Mesothelial cell of epicardium (in vitro differentiated cells): ENCODE measurements at places on chromosomes 1 and 21. TPM values are rescaled to one million over a fixed set of nuclear protein-coding genes. Genes with fewer than 3 reads are reported as not detected.

DNA sequence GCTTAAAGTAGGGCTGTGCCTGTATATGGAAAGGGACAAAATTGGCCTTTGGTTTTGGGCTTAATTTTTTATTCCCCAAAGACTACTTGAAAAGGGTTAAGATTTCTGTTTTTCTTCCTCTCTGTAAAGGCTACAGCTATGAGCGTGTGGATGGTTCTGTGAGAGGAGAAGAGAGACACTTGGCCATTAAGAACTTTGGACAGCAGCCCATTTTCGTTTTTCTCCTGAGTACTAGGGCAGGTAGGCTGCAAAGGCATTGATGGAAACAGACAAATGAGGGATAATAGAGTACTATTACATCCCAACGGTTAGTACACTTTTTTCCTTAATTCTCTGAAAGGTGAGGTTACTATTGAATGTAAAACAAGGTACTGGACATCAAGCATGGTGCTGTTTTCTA, 29.6 kb downstream of the CHD1L start:
- H3K4me1 ChIP-seq: peaks cover 7% of the 10 kb centered on the region
- peaks cover 28% of the 10 kb centered on the region for H3K36me3 ChIP-seq
- H3K27me3 ChIP-seq: no peaks in the 10 kb centered on the region
- no peak overlapping the region for H3K4me3 ChIP-seq
- H3K27ac ChIP-seq: no peak overlapping the region

DNA sequence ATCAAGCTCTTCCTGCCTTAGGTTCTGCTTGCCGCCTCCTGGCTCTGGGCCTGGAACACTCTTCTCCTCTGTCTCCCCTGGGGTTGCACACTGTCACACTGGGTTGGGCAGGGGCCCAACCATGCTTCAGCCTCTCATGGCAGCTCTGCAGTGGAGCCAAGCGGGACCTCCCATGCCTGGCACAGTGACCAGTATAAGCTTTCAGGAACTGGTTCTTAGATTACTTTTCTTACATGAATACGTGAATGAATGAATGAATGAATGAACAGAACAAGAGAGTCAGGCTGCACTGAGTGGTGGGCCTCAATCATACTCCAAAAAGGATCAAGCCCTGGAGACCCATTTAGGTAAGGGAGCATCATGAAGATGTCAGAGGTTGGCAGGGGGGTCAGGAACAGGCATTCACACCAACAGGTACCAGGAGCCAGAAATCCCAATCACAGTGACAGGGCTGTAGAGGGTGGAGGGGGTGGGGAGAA, 30.8 kb upstream of the TMEM125 start:
- no peaks in the 10 kb centered on the region for H3K36me3 ChIP-seq
- DNase-seq: no peak
- H3K27me3 ChIP-seq: no peaks in the 10 kb centered on the region

DNA sequence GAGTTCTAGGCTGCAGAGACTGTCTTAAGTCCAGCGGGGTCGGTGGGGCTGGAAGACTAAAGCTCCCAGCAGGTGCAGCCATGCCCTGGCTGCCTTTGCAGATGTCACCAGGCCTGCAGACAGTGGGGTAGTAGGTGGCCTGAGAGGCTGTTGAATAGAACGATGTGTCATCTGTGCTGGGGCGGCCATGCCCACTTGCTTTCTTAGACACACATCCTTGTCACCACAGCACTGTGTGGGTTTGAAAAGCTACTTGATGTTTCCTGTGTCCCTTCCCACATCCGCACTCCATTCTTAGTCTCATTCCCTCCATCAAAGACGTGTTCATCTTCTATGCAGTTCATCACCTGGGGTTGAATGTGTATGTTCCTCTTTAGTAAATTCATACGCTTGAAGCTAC, 184.5 kb upstream of the TMEM51 start:
- peaks cover 22% of the 10 kb centered on the region for H3K36me3 ChIP-seq
- no peaks in the 10 kb centered on the region for H3K27me3 ChIP-seq
- H3K27ac ChIP-seq: peak overlapping the region; percentile 47
- H3K4me3 ChIP-seq: no peak overlapping the region

DNA sequence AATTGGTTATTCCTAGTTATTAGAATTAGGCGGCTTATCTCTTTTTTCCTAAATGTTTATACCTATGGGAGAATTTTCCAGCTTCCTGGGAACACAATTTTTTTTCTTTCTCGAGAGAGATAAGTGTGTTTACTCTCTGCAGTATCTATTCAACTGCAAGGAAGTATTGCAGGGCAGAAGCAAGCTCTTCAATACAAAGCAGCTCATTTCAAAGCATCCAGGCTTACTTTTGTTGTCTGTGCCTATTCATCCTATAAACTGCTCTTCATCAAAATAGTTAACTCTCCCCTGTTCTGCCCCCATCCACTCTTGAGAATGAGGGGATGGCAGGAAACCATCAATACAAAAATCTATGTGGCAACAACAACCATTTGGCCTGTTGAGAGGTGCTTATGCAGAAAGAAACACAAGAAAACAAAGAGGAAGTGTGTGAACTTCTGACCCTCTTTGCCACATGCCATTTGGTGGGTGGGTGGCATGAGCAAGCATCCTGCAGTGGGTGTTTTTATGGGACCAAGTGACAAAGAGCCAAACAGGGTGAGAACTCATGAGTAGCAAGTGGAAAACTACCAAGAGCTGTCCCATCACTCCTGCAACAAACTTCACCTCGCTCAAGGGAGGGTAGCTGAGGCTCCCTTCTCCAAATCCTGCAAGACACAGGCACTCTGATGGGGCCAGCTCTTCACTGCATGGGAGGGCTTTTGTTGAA, 50.6 kb upstream of the MRPS6 start:
- H3K4me3 ChIP-seq: no peak overlapping the region
- peaks cover 14% of the 10 kb centered on the region for H3K4me1 ChIP-seq
- no peaks in the 10 kb centered on the region for H3K27me3 ChIP-seq
- DNase-seq: no peak

GRCh38 chr1:206634365-206635079, 814 bp upstream of the DYRK3 start:
- H3K36me3 ChIP-seq: no peaks in the 10 kb centered on the region
- peak overlapping the region; percentile 71 for H3K4me3 ChIP-seq
- peaks cover 33% of the 10 kb centered on the region for H3K4me1 ChIP-seq
- peak overlapping the region; percentile 78 for H3K27ac ChIP-seq
- H3K27me3 ChIP-seq: peaks cover 39% of the 10 kb centered on the region

- no peak overlapping the region for H3K27ac ChIP-seq
- DNase-seq: no peak
- H3K27me3 ChIP-seq: peaks cover 18% of the 10 kb centered on the region
- H3K4me1 ChIP-seq: peaks cover 9% of the 10 kb centered on the region
- no peak overlapping the region for H3K4me3 ChIP-seq
Observed at GRCh38 chr1:53706356-53706755, 32.6 kb downstream of the GLIS1 start.

DNA sequence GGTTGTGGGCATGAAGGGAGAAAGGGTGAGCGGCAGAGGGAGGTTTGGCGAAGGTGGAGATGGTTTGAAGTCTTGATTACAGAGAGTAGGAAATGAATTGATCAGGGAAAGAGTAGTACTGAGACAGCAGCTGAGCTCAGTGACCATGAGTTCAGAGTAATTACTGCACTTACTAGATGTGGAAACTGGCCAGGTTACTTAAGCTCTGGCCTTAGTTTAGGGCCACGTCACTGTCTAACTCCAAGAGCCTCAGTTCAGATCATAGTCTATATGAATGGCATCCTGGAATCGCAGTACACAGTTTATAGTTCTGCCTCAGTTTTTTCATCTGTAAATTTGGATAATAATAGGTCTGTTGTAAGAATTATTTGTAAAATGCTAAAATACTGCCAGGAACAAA, 78.1 kb downstream of the KCTD3 start:
- no peak overlapping the region for H3K27ac ChIP-seq
- no peak for DNase-seq
- H3K4me3 ChIP-seq: no peak overlapping the region
- H3K27me3 ChIP-seq: peaks cover 6% of the 10 kb centered on the region

GRCh38 chr1:169363046-169363730, 4.4 kb downstream of the NME7 start:
- no peak overlapping the region for H3K27ac ChIP-seq
- DNase-seq: no peak
- peaks cover 11% of the 10 kb centered on the region for H3K4me1 ChIP-seq
- peaks cover 7% of the 10 kb centered on the region for H3K36me3 ChIP-seq
- H3K4me3 ChIP-seq: no peak overlapping the region

DNA sequence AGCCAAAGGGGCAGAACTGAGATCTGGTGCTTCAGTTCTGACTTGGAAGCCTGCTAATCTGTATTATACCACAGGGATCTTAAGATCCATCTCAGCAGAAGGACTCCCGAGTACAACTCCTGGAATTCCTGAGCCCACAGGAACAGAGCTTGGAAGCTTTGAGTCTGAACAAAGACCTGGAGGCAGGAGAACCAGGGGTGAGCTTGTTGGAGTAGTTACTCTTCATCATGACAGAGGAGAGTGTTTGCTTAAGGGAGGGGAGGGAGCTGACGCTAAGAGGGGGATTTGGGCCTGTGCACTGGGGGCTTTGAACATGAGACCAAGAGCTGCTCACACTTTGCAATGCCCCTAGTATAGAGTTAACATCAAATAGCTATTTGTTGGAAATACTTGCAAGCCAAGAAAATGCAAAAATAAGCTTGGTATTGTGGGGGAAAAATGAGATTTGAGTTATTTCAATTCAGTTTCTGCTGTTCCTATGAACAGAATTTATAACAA, 41.1 kb upstream of the TRABD2B start:
- no peak for DNase-seq
- no peaks in the 10 kb centered on the region for H3K36me3 ChIP-seq
- peaks cover 70% of the 10 kb centered on the region for H3K27me3 ChIP-seq
- peaks cover 40% of the 10 kb centered on the region for H3K4me1 ChIP-seq
- no peak overlapping the region for H3K27ac ChIP-seq

GRCh38 chr1:41980827-41981653, 62.3 kb upstream of the HIVEP3 start:
- H3K4me3 ChIP-seq: no peak overlapping the region
- H3K36me3 ChIP-seq: no peaks in the 10 kb centered on the region
- no peak for DNase-seq
- no peak overlapping the region for H3K27ac ChIP-seq
- no peaks in the 10 kb centered on the region for H3K27me3 ChIP-seq
- H3K4me1 ChIP-seq: no peaks in the 10 kb centered on the region

- no peak for DNase-seq
- peaks cover 29% of the 10 kb centered on the region for H3K4me1 ChIP-seq
- no peaks in the 10 kb centered on the region for H3K36me3 ChIP-seq
Observed at GRCh38 chr1:184669391-184669790, 85.3 kb downstream of the EDEM3 start.

DNA sequence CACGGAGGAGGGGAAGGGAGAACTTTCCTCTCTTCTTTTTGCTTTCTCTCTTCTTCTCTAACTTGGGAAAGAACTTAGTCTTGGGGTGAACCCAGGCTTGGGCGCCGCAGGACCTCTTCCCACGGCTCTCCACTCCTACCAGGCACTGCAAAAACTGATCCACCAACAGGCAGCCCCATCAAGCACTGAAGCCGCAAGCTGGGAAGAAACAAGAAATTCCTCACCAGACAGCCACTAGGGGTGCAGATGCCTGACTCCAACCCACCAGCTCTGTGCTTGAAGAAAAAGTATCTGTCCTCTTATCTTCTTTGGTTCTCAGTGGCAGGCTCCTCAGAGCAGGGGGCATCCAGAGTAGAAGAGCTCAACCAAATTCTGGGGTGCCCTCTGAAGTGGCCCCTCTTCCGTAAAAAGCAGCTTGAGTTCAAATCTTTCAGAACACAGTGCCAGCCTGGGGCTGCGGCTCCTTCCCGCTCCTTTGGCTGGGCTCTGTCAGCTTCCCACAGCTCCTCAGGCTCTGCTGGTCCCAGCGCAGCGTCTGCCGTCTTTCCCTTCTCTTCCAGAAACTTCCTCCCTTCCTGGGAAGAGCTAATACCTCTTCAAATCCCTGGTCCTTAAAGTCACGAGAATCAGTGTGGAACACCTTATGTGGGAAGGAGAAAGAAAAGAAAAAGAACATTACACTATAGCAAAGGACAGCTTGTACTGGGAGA, 2.4 kb downstream of the SLC41A1 start:
- no peaks in the 10 kb centered on the region for H3K27me3 ChIP-seq
- H3K36me3 ChIP-seq: peaks cover 21% of the 10 kb centered on the region
- H3K27ac ChIP-seq: no peak overlapping the region
- no peak for DNase-seq

DNA sequence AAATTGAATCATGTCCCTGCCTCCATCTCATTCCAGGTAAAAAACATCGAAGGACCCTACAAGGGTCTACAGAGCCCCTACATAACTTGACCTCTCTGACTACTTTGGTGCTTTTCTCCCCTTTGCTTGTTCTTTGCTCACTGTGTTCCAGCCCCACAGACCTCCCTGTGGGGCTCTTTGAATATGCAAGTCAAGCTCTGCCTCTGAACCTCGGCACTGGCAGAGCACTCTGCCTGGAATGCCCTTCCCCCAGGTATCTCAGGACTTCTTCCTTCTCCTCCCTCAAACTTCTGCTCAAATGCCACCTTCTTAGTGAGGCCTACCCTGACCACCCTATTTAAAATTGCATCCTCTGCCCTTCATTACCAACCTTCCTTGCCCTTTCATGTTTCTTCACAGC, 87.8 kb upstream of the CD34 start:
- no peak overlapping the region for H3K4me3 ChIP-seq
- no peak for DNase-seq
- H3K27me3 ChIP-seq: peaks cover 53% of the 10 kb centered on the region
- no peaks in the 10 kb centered on the region for H3K4me1 ChIP-seq
- no peak overlapping the region for H3K27ac ChIP-seq
- no peaks in the 10 kb centered on the region for H3K36me3 ChIP-seq

DNA sequence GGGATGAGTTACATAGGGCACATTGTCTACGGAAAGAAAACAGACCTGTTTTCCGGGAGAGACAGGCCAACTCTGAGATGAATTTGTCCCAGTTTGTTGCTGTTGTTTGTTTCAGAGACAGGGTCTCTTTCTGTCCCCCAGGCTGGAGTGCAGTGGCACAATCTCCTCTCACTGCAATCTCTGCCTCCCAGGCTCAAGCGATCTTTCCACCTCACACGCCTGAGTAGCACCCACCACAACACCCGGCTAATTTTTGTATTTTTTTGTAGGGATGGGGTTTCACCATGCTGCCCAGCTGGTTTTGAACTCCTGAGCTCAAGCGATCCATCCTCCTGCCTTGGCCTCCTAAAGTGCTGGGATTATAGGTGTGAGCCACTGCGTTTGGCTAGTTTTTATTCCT, 125.5 kb upstream of the ERRFI1 start:
- no peak for DNase-seq
- no peaks in the 10 kb centered on the region for H3K27me3 ChIP-seq
- H3K4me1 ChIP-seq: peaks cover 55% of the 10 kb centered on the region
- peak overlapping the region; percentile 68 for H3K27ac ChIP-seq

- peaks cover 22% of the 10 kb centered on the region for H3K27me3 ChIP-seq
- H3K36me3 ChIP-seq: no peaks in the 10 kb centered on the region
- H3K4me1 ChIP-seq: no peaks in the 10 kb centered on the region
- H3K27ac ChIP-seq: no peak overlapping the region
- H3K4me3 ChIP-seq: no peak overlapping the region
- no peak for DNase-seq
Observed at GRCh38 chr1:201322653-201323510, 39.6 kb downstream of the PKP1 start.

Gene RORC
- not detected in 3 replicates for total RNA-seq

Gene GPR37L1
- total RNA-seq: 0.07 to 0.11 TPM (median 0.09 TPM) in 3 replicates

Gene LCE1F
- not detected in 3 replicates for total RNA-seq

Gene HCN3
- total RNA-seq: 12.9 to 13.6 TPM (median 13.1 TPM) in 3 replicates

Gene NBPF9
- 43.8 to 45.6 TPM (median 45.3 TPM) in 3 replicates for total RNA-seq

Gene LEMD1
- total RNA-seq: 1.3 to 1.9 TPM (median 1.6 TPM) in 3 replicates

Gene ASCL5
- total RNA-seq: not detected in 3 replicates
